ENCODE measurements at places on chromosomes 16 and 17.

DNA sequence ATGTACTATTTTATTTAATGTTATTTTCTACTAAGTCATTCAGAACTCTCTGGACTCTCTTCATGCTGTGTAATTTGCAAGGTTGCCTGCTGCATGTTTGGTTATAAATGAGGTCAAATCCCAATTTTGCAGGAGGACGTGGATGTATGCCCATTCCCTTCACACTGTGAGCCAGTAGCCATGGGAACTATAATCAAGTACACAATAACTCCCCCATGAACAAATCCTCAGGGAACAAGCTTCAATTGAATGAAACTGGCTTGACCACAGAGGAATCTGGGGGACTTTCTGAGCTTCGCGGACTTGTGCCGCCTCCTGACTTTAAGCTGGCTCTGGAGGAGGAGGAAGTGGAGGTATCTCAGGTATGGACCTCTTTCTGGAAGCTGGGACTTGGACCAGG is 14.6 kb upstream of the KCTD13 start:
- no peak for ATAC-seq

GRCh38 chr16:82195917-82196494 is 26.0 kb upstream of the MPHOSPH6 start:
- no peak for ATAC-seq

- no peak for ATAC-seq
Measured at GRCh38 chr17:63542942-63543821, 7.1 kb upstream of the DCAF7 start.

- ATAC-seq = peak; percentile 73
Measured at GRCh38 chr17:43734376-43734775, 24.2 kb downstream of the SOST start.

- no peak for ATAC-seq
Measured at GRCh38 chr17:7580604-7581575, 1.5 kb downstream of the CD68 start.

DNA sequence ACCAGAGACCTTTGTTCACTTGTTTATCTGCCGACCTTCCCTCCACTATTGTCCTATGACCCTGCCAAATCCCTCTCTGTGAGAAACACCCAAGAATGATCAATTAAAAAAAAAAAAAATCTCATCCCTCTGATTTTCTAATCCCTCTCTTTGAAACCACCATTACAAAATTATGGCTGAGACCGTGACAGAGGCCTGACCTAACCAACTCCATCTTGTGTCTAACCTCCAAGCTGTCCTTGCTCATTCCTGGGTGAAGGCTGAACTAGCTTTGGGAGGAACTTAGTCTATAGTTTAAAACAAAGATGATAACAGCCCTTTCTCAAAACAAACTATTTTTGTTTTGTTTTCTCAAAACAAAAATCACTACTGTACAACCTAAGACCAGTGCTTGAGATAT is 474.5 kb downstream of the TMEM114 start:
- no peak for ATAC-seq

DNA sequence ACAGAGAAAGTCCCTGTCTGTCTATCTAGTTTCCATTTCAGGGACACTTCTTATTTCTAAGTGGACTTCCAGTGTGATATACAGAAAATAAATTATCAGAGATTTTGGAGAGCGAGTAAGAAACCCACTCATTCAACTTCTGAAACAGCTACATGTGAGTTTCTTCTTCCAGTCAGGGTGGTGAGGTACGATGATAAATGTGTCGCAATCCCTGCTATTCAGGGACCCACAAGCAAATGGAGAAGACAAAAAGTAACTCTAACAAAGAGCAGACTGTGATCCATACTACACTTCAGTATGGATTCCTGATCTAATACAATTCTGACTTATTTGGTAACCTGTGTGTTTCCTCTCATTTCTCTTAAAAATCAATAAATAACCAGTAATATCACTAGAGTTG is 16.8 kb downstream of the CNTNAP4 start:
- no peak for ATAC-seq

Data from SK-N-SH treated with all-trans-retinoic acid at 6 μM for 48 hours (cell line).